ENCODE measurements at places on chromosomes 4 and X.
A peak's percentile ranks its signal among the peaks of the same experiment; 100 is the strongest.

- DNase-seq, result no peak
Observed at GRCh38 chr4:118758293-118758692, 73.1 kb downstream of the METTL14 start.

- DNase-seq, result no peak
Observed at GRCh38 chr4:53532521-53532920, 58.8 kb downstream of the LNX1 start.

DNA sequence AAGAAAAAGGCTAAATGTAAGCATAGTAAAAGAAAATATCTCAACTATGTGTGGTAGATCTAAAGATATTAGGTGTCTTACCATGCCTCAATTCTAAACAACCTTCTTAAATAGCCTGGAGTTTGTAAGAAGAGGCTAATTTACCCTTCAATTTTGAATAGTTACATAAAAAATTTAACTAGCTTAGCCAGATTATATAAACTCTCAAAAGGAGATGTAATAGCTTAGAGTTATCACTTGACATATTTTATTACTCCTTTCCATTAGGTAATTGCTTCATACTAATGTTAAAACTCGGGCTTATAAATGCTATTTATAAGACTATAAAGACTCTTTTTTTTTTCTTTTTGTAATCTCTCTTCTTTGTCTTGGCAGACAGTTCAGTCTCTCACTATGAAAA, 297.5 kb upstream of the PABPC4L start:
- no peak for DNase-seq

GRCh38 chr4:54570822-54571221, 86.9 kb upstream of the KIT start:
- DNase-seq, result no peak

GRCh38 chrX:810186-810585, 179.6 kb downstream of the SHOX start:
- no peak for DNase-seq

DNA sequence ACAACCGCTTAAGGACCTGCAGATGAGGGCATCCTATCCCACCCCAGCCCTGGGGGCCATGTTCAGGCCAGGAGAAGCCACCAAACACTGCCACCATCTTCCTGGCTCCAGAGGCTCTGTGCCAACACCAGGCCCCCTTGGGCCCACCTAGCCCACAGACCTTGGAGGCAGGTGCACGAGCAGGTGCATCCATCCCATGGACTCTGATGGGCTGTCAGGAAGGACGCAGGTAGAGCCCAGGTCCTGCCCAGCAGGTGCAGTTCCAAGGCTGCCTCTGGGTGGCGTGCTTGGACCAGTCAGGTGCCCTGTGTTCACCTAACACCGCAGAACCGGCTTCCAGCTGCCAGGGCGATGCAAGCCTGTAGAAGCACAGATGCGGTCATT, 22.8 kb upstream of the PDE6B start:
- DNase-seq, result peak; percentile 24

DNA sequence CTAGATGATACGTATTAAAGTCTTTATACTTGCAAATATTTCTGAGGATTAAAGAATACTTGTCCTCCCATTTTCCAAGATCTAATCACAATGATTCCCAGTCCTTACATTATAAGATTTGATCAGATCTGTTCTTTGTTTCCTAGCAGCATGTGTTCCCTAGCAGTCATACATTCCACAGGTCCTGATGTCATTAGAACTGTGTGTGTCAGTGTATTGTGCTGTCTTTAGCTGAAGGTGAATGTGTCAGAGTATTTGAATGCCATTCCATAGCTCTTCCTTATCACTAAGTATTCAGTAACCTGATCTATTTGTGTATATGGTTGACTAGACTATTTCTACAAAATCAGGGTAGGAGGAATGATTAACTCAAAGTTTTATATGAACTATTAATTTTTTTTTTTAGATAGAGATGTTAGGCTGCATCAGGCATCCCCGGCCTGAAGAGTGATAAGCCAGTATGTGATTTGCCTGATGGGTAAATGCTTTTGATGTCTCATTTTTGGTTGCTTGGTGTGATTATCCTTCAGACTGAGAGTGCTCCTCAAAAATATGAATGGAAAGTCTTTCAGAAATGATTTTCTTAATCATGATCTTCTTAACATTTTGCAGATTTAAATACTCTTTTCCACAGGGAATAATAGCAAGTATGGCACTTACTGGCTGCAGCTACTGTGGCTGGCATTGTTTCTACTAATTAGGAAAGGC, 4.4 kb downstream of the ADGRL3 start:
- no peak for DNase-seq

DNA sequence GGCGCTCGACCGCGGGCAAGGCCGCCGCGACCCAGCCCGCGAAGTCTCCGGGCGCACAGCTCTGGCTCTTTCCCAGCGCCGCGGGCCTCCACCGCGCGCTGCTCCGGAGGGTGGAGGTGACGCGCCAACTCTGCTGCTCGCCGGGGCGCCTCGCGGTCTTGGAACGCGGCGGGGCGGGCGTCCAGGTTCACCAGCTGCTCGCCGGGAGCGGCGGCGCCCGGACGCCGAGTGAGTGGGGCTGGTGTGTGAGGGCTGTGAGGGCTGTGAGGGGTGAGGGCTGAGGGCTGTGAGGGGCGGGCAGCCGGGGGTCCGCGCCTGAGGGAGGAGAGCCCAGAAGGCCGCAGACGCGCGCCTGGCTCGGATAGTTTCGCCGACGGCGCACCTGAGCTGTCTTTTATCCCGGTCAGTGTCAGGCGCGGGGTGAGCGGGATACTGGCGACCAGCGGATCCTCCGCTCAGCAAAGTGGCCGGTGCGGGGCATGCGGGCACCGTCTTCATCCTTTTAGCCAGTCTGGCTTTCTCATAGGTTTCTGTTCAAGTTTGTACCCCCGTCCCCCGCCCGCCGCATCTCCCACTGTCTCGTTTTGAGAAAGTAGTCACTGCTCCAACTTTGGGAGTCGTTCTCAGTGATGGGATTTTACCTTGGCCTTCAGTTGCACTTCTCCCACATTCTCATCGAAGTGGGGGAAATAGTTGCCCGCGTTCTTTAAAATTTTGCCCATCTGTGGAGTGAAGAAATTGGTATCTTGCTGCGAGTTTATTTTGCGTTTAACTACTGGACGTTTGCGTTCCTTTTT, 586 bp downstream of the HERC5 start:
- peak; percentile 6 for DNase-seq
